ENCODE measurements at places on chromosomes 3 and 15.

DNA sequence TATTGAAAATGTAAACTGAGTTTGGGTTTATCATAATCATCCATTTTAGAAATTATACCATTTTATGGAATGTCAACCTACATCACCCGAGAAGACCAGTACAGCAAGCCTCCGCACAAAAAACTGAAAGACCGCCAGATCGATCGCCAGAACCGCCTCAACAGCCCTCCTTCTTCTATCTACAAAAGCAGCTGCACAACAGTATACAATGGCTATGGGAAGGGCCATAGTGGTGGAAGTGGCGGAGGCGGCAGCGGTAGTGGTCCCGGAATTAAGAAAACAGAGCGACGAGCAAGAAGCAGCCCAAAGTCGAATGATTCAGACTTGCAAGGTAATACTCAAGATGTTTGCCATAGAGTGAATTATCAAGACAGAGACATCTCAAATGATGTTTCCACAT, 197.0 kb downstream of the GHSR start:
- no peak for DNase-seq

DNA sequence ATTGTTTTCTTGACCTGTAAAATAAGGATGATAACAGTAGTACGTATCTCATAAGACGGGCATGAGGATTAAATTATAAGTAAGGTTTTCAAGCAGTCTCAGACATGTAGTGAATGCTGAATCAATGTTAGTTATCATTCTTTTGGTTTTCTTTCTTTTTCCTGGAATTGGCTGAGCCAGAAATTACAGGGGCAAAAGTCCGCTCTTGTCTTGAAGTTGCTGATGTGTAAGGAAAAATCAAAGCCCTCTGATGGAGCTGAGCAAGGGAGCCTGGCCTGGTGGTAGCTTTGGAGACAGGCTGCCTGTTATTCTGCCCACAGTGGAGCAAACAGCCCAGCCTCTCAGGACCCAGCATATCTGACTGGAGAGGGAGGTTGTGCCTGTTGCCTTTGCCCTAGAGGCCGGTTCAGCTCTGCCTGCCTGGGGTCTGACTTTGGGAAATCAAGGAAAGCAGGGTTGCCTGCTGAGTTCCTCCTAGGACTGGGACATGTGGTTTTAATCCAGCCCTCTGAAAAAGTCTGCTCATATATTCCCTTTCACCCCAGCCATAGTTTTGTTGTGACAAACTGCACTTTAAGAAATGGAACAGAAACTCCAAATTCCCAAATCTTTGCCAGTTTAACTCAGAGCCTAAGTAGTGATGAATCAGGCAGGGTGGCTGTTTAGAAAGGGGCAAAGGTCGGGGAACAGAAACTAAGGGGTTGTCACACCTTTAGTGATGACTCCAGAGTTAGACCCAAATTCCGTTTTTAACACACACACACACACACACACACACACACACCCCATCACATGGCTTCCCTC, 40.1 kb downstream of the GASK1A start:
- no peak for DNase-seq

- DNase-seq: no peak
These were observed 4.8 kb upstream of the PDE8A start for GRCh38 chr15:84976746-84977345.

- DNase-seq: no peak
These were observed 932 bp upstream of the PLCD1 start for GRCh38 chr3:38030126-38031021.

DNA sequence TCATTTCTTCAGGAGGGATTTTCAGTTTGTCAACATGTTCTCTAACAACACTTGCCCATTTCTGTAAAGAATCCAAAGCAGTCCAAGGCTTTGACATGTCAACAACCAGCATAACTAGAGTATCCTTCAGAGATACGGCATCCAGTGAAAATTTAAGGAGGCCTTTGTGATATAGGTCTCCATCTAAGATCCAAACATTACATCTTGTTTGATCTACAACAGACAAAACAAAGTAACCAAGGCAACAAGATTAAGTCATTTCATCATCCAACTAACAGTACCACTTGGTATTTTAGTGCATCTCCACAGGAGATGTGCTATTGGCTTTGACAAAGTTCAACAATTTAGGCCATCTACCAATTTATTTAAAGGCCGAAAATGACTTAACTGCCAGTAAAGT, 25.8 kb downstream of the DYNC1LI1 start:
- DNase-seq: no peak

DNA sequence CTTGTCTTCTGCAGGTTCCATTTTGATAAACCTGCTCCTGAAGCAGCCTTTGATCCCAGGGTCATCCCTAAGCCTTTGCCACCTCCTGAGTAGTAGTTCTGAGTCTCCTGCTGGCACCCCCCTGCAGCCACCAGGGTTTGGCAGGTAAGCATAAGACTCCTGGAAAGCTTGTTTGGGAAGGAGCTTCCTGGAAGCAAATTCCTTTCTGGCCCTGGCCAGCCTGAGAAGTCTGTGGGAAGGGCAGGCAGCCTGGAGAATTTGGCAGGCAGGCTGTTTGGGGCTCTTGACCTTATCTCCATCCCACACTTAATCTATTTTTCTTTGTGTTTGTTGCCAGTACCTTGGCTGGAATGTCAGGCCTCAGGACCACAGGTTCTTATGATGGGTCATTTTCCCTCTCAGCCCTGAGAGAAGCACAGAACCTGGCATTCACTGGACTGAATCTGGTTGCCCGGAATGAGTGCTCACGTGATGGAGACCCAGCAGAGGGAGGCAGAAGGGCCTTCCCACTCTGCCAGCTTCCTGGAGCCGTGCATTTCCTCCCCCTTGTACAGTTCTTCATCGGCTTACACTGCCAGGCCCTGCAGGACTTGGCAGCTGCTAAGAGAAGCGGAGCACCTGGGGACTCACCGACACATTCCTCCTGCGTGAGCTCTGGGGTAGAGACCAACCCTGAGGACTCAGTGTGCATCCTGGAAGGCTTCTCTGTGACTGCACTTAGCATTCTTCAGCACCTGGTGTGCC, 13.4 kb downstream of the ATRIP start:
- DNase-seq: no peak

- DNase-seq: no peak
These were observed 59.2 kb upstream of the RAB6B start for GRCh38 chr3:133954717-133955360.

DNA sequence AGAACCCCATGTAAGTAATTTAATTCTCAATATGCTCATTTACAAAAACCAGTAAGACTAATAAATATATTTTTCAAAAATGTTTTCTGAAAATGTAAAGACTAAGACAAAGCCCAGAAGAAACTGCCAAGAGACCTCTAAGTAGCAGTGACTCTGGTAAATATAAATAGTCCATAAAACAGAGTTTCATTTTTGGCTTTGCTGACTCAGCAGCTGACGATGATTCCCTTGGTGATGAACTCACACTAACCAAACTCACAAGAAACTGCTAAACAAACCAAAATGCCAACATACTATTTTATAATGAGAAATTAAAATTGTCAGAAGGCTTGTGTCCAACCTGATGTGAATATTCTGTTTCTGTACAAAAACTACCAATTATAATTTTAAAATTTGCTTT, 31.5 kb upstream of the IMPG2 start:
- DNase-seq: no peak

DNA sequence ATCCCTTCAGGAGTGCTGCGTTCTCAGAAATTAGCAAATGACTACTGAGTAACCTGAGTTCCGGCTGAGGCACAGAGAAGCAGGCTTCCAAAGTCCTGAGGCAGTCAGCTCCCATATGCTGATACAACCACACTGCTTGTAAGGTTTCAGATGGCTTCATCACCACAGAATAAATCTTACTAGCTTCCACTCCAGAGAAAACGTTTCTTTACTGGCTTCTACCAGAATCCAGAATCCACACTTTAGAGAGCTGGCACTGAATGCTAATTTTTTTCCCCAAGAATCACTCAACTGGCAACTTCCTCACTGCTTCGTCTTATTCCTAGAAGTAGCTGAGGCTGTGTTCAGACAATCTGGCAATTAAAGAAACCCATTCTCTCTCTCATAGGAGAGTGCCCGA, 21.4 kb downstream of the TAMM41 start:
- no peak for DNase-seq

- DNase-seq: no peak
These were observed 60.2 kb downstream of the MAP3K13 start for GRCh38 chr3:185423178-185423577.

GRCh38 chr3:45105855-45106671, 40.1 kb downstream of the CDCP1 start:
- no peak for DNase-seq

- DNase-seq: no peak
These were observed 47.8 kb downstream of the OIP5 start for GRCh38 chr15:41284427-41285177.

GRCh38 chr3:16820485-16820884, 64.3 kb upstream of the PLCL2 start:
- DNase-seq: no peak

DNA sequence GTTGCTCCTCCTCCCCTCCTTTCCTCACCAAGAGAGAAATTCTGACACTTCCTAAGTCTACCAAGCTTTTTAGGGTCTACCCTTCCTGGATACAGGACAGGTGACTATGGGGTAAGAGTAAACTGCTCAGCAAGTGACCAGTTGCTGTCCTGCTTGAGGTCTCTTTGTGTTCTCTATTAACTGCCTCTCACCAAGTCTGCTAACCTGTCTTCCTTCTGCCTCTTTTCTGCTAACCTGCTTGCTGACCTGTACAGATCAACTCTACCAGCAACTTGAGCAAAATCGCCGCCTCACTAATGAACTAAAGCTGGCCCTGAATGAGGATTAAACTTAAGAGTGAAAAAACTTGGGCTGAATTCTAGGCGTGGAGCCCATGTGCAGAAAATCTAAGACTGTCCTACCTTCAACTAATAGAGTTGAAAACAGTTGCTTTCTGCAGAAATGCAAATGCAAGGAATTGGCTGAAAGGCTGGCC, 27.1 kb downstream of the TPM1 start:
- no peak for DNase-seq

GRCh38 chr15:29143293-29143692, 126.3 kb downstream of the NSMCE3 start:
- DNase-seq: no peak

DNA sequence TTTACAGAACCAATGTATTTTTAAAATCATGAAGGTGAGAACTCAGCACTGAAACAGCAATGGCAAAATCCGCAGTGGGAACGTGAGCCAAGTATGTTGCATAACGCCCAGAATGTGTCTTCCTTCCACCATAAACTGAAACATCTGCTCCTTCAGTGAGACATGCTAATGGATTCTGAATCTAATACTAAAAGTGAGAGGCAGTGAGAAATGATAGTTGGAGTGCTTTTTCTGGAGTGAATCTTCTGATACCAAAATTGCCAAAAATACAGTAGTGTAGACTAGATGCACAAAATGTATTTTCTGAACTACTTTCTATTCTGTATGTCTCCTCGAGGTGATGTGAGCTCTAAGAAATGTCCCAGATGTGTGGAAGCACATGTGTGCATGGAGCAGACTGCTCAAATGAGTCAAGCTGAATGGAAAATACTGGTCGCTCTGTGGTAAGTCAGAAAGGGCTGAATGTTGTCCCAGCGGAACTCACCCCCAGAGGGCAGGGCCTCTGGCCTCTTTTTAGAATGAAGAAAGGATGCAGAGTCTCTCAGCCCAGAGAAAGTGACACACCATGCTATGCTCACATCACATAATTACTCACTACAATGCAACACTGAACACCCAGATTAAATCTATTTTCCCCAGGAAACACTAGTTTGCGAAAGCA, 73.0 kb downstream of the ATP10A start:
- no peak for DNase-seq

- peak; percentile 69 for DNase-seq
These were observed 901 bp downstream of the NAA50 start for GRCh38 chr3:113744941-113745755.

DNA sequence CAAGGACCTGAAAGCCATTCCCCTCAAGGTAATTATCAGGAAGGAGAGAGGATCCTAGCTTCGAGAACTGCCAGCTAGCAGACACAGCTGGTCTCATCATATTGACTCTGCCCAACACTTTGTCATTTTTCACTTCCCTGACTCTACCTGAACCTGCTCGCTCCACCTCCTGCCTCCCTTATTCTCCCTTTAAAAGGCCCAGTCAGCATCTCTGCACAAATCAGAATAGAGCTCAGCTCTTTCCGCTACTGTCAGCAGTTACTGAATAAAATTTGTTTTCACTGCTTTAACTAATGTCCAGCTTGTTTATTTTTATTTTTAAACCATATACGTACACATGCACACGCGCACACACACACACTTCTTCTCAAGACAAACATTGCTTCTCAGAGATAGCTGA, 57.2 kb upstream of the MCF2L2 start:
- DNase-seq: no peak

DNA sequence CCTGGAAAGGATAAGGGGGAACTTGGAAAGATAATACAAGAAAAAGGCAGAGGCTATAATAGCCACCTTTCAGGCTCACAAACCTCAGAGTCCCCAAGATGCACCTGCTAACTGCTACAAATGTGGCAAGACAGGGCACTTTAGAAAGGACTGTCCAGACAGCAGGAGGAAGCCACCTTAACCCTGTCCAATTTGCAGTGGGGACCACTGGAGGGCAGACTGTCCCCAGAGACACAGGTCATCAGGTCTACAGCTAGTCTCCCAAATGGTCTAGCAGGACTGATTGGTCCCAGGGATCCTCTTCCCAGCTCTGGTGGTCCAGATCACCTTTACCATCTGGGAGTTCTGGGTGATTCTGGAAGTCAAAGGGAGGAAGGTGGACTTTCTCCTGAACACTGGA, 882.5 kb upstream of the GBE1 start:
- no peak for DNase-seq

- DNase-seq: no peak
These were observed 20.7 kb downstream of the GBE1 start for GRCh38 chr3:81740731-81741130.

DNA sequence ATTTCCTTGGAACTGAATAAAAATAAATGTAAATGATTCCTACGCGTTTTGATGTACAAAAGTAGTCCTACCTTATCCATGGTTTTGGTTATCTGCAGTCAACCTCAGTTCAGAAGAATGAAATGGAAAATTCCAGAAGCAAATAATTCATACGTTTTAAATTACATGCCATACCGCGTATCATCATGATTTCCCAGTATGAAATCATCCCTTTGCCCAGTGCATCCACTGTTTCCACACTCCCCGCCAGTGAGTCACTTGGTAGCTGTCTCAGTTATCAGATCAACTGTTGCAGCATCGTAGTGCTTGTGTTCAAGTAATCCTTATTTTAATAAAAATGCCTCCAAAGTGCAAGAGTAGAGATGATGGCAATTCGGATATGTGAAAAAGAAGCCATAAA, 9.1 kb upstream of the MFSD1 start:
- DNase-seq: no peak

Data from bone marrow (tissue), 2 donors.